ENCODE measurements at places on chromosomes 6 and 20.

DNA sequence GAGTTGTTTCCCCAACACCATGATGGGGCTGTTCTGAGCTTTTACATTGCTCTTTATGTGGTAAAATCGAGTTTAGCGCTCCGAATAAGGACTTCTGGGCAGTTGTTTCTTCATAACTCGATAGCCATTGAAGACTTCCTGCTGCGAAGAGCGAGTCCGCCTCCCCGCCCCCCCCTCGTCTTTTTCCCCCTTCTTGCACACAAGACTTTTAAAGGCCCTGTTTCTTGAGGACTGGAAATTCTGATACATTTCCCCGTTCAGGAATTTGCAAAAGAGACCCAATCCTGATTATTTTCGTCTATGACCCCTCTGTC is 1.5 kb upstream of the CITED2 start:
- DNase-seq: peak; percentile 29

DNA sequence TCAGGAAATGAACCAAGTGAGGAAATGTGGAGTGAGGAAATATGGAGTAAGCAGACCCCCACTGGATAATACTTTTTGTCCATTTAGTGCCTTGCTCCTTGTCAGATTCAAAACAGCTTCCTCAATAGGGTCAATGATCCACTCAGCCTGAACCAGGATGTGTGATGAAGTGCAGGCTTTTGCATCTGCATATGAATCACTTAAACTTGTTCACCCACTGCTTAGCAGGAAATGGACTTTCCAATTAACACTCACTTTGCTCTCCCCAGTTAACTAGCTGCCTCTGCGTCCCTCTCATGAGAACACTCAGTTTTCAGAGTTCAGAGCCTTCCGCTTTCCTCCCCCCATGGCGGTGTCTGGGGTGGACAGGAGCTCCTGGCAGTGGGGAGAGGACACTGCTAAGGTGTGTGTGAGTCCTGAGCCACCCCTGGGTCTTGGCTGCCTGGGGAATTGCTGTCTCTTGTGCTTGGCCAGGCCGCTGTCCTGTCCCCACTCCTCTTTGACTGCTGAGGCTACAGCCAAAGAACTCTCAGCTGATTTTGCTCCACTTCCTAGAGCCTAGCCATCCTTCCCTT is 621.8 kb downstream of the CDH26 start:
- DNase-seq: no peak

GRCh38 chr20:4918473-4918872 is 82.8 kb downstream of the SLC23A2 start:
- no peak for DNase-seq

DNA sequence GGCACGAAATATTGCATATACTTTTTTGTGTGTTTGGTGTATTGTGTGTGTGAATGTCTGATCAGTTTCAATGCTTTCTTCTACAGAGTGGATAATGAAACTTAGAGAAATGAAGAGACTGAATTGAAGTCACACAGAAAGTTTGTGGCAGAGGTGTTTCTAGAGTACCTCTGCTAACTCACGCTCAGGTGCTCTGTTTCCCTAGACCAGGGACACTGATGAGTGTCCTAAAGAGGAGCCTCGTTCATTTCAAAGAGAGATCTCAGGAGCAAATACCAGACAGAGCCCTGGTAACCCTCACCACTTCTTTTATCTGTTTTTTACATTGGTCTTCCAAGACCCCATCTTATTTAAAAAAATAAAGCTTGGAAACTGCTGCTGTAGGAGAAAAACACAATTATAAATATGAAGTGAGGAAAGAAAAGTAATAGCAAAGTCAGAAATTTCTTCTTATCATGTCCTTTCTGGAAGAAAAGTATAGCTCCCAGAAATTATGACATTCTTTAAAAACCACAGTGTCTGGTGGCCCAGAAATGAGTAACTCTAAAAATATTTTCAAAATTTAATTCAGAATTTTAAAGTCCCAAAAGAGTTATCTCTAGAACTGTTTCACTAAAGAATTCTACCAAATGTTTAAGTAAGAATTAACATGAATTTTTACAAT is 720.6 kb downstream of the RFPL4B start:
- DNase-seq: no peak

DNA sequence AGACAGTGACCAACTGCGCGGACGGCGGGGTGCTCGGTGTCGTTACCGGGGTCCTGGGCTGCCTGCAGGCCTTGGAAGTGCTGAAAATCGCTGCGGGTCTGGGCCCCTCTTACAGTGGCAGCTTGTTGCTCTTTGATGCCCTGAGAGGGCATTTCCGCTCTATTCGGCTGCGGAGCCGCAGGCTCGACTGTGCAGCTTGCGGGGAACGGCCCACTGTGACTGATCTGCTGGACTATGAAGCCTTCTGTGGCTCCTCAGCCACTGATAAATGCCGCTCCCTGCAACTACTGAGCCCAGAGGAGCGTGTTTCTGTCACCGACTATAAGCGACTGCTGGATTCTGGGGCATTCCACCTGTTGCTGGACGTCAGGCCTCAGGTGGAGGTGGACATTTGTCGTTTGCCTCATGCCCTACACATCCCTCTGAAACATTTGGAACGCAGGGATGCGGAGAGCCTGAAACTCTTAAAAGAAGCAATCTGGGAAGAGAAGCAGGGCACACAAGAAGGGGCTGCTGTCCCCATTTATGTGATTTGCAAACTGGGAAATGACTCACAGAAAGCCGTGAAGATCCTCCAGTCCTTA is 1.0 kb downstream of the MOCS3 start:
- no peak for DNase-seq

DNA sequence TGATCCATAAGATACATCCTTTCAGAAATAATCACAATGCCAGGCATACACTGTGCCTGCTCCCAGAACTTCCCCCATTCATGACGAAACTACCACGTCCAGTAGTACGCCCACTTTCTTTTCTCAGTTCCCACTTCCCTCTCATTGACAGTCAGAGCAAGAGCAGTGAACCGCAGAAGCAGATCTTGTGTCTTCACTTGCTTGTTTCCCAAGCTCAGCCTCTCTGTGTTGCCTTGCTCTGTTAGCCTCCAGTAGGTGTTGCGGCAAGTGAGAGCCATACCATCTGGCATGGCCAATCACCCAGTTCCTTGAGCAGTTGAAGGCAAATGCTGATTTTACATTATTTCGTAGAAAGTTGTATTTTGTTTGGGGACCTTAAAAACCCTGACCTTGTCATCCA is 11.7 kb downstream of the UST start:
- DNase-seq: no peak

GRCh38 chr6:119395192-119395591 is 45.6 kb upstream of the MAN1A1 start:
- DNase-seq: no peak

DNA sequence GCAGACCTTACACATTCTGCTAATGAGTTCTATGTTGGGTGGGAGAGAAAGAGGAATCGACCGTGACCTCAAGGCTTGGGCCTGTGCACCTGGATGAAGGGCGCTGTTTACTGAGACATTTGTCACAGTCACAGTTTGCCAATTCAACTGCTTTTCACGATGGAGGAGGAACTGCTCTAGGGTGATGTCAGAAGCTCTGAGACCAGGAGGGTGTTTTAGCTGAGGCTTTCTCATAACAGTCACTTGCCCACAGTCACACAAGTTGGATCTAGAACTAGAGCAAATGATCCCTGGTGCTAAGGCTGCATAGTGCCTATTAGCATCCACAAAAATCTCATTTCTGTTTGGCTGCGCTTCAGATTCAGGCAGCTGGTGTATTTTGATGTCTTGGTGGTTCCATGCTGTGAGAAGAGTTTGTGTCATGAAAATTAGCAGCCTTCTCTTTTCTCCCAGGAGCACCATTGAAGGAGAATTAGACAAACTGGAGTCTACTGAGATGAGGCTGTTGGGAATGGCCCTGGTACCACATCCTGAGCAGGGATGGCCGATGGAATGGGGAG is 83.3 kb upstream of the TGM3 start:
- DNase-seq: no peak

DNA sequence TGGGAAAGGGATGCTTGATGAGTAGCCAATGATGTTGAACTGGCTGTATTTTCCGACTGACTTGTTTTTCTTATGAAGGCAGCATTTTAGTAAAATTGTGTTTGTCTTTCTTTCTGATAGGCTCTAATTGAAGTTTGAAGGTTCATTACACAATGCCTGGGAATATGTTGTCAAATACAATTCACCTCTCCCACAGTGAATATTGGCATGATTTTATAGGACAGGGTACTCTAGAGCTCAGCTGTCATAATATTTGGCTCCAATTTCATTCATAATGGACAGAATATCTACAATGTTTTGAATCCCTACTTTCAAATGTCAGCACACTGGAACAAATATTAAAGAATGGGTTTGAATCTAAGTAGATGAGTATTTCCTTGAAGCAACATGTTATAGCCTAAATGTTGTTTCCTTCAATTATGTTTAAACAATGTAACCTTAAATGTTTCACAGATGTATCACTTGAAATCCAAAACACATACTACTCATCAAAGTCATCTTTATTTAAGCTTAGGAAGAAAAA is 81.4 kb downstream of the LAMA2 start:
- no peak for DNase-seq

DNA sequence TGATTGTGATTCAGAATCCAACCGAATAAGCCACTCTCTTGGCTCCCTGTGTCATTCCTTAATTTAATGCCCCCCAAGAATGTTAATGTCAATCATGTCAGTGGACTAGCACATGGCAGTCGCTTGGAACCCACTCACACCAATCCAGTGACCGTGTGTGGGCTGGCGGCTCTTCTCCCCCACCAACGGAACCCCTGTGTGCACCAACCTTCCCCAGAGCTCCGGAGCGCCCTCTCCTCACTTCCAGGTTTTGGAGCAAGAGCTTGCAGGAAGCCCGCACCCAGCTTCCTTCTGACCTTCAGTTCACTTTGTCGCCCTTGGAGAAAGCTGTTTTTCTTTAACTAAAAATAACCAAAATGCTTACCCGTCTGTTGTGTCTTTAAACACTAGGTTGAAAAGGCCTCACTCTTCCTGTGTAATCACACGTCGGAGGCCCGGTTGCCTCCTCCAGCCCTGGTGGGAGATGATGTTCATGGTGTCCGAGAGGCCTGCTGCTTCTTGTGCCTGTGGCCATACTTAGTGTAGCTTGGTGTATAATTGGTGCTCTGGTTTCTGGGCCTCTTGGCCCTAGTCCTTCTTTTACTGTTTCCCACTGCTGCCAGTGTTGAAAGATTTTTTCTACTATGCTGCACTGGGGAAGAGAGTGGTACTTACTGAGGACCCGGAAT is 17.8 kb upstream of the MAP1LC3A start:
- no peak for DNase-seq

GRCh38 chr6:53498649-53499048 is 46.3 kb downstream of the GCLC start:
- DNase-seq: no peak

GRCh38 chr20:53738945-53739798 is 145.5 kb upstream of the ZNF217 start:
- DNase-seq: no peak

GRCh38 chr6:41344876-41345275 is 9.5 kb downstream of the NCR2 start:
- DNase-seq: no peak

DNA sequence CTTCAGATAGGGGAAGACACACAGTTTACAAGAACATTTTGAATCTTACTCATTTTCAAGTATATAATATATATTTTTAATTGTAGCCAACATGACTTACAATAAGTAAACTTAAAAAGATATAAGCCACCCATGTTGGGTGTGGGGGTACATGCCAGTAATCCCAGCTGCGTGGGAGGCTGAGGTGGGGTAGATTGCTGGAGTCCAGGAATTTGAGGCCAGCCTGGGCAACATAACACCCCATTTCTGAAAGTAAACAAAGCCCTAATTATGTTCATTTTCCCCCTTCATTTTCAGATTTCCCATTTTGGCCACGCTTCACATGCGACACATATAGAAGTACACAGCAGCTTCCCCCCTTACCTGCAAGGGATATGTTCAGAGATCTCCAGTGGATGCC is 30.5 kb downstream of the SERPINB6 start:
- no peak for DNase-seq

DNA sequence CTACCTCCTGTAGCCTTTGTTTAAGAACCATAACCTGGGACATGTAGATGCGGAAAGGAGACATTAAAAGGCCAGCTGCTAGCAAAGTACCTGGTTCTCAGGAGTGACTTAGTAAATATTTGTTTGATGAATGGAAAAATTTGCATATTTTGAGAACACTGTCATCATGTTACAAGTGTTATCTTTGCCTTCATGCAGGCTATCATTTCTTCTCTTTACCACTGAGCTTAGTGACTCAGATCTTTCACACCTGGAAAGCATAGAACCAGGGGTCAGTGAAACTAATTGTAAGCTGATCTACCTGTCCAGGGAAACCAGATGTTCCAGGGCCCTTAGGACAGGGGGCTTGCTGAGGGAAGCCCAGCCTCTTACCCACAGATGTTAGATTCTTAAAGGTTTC is 5.4 kb downstream of the ZFP57 start:
- DNase-seq: no peak

DNA sequence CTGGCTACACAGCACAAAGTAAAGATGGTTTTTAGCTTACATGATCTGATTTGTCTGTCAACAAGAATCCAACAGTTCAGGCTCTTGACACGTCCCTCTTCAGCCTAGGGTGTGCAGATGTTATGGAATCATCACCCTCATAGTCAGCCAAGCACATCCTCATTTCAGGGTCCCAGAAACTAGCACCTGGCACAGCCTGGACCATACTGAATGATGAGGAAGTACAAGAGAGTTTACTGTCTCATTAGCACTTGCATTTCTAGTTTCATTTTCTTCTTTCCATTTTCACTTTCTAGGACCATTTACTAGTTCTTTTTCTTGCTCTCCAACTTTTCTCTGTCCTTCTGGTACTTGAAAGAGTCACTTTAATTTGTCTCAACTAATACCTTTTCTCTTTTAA is 6.5 kb downstream of the RIPOR2 start:
- DNase-seq: no peak

GRCh38 chr6:165618241-165618640 is 44.8 kb downstream of the PDE10A start:
- DNase-seq: peak; percentile 80

- DNase-seq: no peak
These were observed 175.3 kb upstream of the RALGAPA2 start for GRCh38 chr20:20887593-20888265.

- DNase-seq: no peak
These were observed 136.6 kb downstream of the SYNDIG1 start for GRCh38 chr20:24605937-24606455.

GRCh38 chr6:128346569-128346968 is 173.8 kb downstream of the PTPRK start:
- no peak for DNase-seq

- no peak for DNase-seq
These were observed 815 bp downstream of the SPATA2 start for GRCh38 chr20:49914310-49915117.

- no peak for DNase-seq
These were observed 251.5 kb downstream of the TFAP2A start for GRCh38 chr6:10163203-10163962.

DNA sequence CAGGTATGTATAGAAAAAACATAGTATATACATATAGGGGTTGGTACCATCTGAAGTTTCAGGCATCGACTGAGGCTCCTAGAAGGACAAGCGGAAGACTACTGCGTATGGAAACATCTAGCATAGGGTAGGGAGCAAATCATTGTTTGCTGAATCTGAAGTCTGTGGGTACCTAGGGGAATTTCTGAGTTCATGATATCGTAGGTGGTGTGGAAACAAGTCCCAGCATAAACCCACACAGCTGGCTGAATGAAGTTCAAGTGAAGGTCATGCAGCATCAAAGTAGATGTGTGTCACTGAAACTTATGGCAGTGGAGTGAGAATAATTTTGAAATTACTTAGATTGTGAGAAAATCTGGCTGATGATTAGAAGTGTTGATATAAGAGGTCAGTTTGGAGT is 39.4 kb downstream of the MAP7 start:
- DNase-seq: no peak

Data from A172 (cell line).